ENCODE measurements at places on chromosomes 7 and 10.

GRCh38 chr10:26457088-26457487 is 18.9 kb downstream of the APBB1IP start:
- no peak for DNase-seq

DNA sequence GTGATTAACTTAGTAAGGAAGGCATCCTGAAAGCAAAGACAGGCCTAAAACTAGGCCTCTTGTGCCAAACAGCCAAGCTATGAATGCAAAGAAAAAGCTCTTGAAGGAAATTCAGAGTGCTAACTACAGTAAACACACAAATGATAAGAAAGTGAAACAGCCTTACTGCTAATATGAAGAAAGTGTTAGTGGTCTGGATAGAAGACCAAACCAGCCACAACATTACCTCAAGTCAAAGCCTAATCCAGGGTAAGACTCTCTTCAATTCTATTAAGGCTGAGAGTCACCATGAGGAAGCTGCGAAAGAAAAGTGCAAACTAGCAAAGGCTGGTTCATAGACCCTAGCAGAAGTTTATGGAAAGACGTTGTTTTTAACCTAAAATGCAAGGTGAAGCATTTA is 66.0 kb downstream of the IPMK start:
- DNase-seq, result no peak

DNA sequence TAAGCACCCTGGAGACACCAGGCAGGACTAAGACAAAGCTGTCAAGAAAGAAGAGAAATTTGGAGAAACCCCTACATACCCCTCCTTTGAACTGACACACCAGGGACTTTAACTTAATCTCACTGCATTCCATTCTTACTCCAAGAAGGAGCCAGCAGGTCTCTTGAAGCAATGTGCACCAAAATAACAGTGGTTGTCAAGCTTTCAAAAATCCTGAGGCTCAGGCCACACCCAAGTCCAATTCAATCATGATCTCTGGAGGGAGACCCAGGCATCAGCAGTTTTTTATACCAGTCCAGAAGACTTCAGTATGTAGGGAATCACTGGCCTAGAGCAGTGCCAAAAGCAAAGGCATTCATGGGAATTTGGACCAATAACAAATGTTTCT is 6.8 kb downstream of the SLC25A13 start:
- DNase-seq, result no peak

DNA sequence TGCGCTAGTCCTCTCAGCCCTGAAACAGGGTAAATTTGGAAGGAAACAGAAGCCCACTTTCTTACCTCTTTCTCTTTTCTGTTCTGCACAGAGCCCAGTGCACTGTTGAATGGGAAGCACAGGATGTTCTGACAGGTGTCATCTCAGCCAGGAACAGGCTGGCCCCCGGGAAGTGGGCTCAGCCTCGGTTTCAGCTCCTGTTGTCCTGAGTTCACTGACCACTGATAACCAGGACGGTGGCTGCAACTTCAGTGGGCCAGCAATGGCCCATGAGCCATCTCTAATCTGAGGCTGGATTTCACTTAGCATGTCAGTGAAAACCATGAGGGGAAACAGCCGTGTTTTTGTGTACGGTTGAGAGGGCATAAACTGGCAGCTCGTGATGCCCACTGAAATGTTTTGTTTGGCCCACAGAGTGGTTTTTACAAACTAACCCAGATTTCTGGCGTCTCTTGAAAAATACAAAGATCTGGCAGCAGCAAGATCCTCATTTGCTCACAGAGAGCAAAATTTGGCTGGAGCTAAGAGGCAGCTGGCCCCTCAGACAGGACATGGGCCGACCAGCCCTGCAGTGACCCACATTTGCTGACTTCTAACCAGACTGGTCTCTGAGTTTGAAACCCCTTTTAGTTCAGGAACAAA is 455.9 kb downstream of the PAXIP1 start:
- DNase-seq, result no peak

DNA sequence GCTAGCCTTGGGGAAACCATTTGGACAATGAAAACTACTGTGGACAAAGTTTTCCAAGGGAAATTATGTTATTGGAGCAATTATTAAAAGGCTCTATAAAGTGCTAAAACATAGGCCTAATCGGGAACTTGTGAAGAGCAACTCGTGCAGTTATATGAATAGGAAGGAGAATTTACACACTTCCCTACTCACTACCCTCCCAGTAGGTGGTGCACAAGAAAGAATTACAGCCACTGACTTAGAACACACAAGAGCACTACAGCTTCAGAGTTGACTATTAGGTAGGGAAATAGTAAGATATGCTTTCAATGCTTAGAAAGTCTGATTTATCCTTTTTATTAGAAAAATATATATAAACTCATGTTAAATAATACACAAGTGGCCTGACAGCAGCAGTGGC is 47.2 kb downstream of the GSAP start:
- DNase-seq, result no peak

GRCh38 chr7:93011351-93012294 is 106.2 kb downstream of the SAMD9 start:
- no peak for DNase-seq

- no peak for DNase-seq
Measured at GRCh38 chr7:23076772-23077171, 28.8 kb upstream of the KLHL7 start.

DNA sequence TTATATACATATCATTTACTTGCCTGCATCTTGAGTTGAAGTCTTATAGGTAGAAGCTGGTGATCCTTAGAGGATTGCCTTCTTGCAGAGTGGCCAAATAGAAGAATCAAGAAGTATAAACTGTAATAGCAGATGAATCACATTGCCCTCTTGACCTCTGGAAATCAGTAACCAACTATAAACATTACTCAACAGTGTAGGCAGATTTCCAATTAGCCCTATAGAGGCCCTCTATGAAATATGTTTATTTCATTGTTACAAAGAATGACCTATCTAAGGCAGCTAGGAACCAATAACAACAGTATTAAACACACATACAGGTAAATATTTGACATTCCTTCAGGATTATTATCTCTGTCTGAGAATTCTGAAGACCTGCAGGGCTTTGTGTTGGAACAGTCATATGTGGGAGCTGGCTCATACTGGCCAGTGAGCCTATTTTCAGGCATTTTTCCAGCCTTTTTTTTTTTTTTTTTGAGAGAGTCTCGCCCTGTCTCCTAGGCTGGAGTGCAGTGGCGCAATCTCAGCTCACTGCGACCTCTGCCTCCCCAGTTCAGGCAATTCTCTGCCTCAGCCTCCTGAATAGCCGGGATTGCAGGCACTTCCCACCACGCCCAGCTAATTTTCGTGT is 7.2 kb upstream of the SRI start:
- DNase-seq, result no peak
